ENCODE measurements at places on chromosomes 3 and 15.

- no peak for DNase-seq
These were observed 259.6 kb downstream of the LRTM1 start for GRCh38 chr3:54668236-54668635.

GRCh38 chr3:156260331-156260730 lies 140.0 kb downstream of the KCNAB1 start:
- no peak for DNase-seq

DNA sequence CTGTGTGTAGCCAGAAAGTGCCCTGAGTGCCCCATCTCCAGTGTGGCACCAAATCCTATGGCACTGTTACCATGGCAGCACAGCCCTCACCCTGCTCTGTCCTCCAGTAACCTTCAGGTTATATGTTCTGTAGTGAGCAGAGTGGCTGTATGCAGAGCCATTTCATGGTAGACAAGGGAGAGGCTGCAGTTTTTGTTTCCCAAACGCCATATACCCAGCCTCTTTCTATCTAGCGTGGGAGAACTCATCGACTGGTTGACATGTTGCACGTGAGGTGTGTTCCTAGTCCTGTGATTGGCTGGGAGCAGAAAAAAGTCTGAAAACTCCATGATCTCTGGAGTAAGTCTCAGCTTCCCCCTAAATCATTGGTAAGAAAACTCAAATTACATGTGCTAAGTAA lies 2.0 kb downstream of the SIDT1 start:
- DNase-seq: no peak

- DNase-seq: no peak
These were observed 417.0 kb downstream of the ROBO2 start for GRCh38 chr3:77456906-77457305.

DNA sequence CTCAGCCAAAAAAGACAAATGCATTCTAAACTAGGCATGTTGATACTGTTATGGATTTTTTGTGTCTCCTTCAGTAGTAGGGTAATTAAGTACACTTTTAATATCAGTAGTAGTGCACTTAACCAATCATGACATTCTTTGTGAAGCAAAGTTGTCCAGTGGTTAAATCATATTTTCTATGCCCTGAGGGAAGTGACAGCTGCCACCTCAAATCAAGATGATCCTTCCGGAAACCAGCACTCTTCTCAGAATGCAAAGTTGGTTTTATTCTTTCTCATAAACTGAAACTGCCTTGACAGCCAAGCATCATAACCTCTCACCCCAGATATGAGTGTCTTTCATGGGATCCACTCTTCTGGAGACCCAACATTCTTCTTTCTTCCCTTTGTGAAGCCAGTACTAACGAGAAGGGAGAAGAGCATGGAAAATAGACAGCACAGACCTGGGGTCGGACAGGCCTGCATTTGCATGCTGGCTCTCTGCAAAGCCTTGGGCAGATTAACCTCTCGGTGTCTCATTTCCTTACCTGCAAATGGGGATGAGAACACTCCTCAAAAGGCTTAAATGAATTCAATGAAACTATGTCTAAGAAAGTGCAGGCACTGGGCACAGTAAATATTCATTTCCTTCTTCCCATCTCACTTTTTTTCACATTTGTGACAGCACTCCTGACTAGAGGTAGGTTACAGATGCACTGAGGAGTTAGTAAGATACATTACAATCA lies 13.2 kb downstream of the AAGAB start:
- no peak for DNase-seq

Measured in NCI-H1048 (cell line).